ENCODE measurements at places on chromosomes 16 and 17.

- no peak for DNase-seq
Observed at GRCh38 chr17:77140878-77141767, at the start of gene SEC14L1. Gene SEC14L1 (plus strand): TSS chr17:77140969. CDS start chr17:77143597, 2,628 bp downstream.

DNA sequence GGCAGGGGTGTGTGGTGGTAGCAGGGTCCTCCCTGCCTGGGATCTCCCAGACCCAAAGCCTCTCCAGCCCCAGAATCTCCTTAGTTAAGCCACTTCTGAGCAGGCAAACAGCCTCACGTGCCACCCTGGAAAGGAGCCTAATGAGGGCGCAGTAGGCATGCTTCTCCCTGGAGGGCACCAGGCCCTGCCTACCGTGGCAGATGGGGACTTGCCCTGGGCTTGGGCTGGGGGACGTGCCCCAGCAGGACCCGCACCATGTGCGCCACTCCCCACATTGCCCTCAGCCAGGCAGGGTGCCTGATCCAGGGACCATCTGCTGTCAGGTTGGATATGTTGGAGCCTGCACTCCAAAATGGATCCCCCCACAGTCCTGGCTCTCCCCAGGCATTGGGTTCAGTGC, 14.2 kb downstream of the FAM83G start:
- DNase-seq = no peak

DNA sequence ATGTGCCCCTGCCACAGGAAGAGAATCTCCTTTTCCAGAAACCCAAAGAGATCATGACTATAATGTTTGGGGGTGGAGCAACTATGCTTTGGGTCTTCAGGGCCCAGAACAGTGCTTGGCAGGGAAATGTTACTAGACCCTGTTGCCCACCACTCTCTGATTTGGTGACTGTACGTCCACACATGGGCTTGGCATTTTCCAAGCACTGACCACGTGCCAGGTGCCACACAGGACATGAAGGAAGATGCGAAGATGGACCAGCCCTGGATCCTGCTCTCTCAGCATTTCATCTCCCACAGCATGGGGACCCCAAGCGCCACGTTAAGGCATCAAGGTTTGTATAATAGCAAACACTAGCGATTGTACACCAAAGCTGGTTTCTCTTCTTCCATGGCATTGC, 50.1 kb downstream of the GSG1L start:
- no peak for DNase-seq

DNA sequence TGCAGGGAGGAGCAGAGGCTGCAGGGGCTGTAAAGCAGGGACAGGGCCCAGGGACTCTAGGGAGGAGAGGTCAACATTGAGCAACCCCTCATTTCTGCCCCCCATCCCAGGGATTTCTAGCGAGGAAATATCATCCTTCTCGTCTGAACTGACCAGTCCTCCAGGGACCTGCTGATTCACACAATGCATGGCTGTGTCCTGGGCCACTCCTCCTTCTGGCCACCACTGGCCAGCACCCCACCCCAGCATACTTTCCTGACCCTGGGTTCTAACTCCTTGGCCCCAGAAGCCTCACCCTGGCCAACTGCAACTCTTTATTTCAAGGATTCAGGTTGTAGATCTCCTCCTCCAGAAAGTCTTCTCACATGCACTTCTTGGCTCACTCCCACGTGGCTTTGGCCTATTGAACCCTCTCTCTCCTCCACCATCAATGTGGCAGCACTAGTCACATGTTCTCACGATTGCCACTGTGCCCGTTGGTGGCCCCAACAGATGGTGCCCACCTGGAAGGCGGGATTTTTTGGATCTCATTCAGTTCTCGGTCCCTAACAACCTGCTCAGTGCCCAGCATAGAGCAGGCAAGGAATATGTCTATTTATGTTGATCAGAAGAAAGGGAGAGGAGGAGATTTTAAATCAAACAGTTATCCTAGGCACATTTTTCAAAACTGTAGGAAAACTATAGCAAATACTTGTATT, 41.5 kb downstream of the CUEDC1 start:
- no peak for DNase-seq

DNA sequence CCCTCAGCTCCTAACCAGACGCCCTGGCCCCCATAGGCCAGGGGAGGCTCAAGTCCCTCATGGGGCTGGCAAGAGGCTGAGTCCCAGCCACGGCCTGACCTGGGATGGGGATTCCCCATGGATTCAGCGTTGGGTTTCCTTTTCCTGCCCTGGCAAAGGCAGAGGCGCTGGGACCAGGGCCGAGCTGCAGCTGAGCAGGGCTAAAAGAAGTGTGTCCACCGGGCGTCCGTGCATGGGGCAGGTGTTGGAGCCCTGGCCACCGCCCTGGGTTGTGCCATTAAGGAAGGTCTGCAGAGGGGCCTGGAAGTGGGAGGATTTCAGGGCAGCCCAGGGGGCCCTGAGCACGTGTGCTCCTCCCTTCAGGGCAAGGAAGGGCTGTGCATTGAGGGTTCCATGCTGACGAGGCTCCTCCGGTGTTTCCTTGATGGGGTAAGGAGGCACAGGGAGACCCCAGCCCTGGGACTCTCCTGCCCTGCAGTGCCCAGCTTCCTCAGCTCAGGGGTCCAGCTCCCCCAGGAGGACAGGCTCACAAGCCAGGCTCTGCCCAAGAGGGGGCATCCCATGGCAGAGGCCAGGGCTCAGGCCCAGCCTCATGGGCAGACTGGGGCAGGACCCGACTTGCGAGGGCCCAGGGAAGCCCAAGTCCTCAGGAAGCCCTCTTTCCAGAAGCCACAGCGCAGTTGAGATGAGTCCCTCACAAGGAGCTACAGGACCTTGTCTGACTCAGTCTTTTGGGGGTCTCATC, 10.1 kb downstream of the TBC1D26 start:
- DNase-seq = no peak

- DNase-seq = no peak
Observed at GRCh38 chr16:17396762-17397498, 73.8 kb downstream of the XYLT1 start.

GRCh38 chr17:35895636-35896587, 15.8 kb upstream of the CCL5 start:
- DNase-seq = peak; percentile 87

DNA sequence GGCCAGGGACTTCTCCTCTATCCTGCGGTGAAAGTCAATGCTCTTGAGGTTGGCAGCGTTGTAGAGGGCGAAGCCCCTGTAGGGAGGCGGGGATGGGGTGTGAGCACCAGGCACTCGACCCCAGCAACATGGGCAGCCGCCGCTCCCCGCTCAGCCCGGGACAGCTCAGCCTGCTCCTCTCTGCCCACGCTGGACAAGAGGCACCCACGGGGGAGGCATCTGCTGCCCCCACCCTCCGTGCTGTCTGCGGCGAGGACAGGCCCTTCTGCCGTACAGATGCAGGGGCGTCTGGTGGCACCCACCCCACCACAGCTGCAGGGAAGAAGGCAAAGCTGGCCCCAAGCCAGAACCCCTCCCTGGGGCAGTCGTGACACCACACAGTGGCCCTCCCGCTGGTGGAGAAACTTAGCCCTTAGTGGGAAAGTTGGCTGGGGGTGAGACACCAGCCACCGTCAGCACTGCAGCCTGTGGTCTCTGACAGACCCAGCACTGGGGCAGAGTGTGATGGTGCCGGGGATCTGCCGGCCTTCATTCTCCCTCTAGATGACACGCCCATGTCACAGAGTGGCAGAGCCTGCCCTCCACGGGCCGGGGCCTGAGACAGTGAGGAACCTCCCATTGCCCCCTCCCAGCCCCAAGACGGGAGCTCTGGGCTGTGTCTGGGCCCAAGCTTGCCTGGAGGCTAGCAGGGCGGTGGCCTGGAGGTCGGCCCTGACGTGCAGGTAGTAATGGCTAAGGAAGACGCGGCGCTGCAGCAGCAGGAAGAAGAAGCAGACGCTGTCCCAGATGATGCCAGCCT, 19.5 kb downstream of the CTU2 start:
- no peak for DNase-seq

Data from GDM1 (cell line).